Mucosa of descending colon (tissue), 3 donors: ENCODE measurements at places on chromosomes 3 and 15.

- DNase-seq = no peak
Measured at GRCh38 chr15:85607842-85608241, 186.9 kb downstream of the KLHL25 start.

DNA sequence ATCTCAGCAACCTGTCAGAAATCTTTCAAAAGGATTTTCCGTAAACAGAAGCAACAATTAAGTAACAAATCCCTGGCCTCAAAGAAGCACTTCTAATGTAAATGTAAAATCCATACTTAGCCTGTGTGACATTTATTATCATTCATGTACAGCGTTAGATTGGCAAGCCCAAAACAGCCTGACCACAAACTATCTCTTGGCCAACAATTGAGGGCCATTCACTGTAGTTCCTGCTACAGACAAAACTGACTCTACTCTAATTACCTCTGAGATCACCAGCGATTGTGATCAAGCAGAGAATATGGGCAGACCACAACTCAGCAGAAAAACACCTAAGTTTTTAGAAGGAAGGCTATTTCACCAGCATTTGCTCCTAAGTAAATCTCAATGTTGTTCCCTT, 9.2 kb downstream of the SHQ1 start:
- DNase-seq = no peak

GRCh38 chr3:1883534-1883933, 215.1 kb upstream of the CNTN4 start:
- no peak for DNase-seq

- no peak for DNase-seq
Measured at GRCh38 chr3:149003653-149004305, 12.4 kb downstream of the GYG1 start.

DNA sequence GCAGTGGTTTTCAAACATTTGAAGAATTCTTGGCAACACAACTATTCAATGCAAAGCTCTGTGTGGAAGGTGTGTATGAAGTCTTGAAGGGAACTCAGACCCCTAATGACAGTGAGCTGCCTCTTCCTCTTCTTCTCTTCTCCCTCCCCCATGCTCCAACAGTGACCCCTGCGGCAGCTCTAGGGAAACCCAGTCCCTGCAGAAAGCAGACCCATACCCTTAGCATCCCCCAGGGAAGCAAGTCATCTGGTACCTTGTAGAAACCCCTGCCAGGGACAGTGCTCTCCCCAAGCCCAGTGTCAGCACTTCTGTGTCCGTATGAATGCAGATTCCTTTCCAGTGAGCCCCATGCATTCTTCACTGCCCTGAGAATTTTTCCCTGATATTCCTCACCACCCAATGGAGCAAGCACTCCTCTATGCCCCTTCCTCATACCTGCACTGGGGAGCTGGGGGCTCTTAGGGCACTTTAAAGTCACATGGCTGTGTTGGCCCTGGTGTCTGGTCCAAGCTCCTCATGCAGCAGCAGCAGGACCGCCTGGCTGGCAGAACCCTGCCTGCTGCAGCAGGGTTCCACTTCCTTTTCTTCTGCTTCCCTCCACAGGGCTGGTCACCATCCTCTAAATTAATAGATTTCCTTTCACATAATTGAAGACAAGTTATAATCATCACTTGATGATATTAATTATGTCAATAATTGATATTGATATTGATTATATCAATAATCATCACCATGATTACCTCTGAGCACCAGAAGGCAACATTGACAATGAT, 442.5 kb downstream of the EPHB1 start:
- DNase-seq = no peak
